Heart right ventricle (tissue), 16 donors: ENCODE measurements at places on chromosomes 4 and X.

DNA sequence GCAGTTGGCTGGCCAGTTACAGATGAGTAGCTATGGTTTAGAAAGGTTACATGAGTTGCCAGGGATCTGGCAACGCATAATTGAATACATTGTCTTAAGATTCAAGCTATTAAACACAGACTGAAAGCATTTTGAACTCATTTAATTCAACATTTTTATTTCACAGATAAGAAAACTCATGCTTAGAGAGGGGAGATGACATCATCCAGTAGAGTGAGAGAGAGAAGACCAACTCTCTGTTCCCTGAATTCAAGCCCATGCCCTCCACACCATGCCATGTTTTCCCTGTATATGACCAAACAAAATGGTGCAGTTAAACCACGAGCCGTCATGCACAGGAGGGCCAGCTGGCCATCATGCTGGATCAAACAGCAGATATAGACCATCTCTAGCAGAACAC, 22.6 kb downstream of the SNCA start:
- DNase-seq, result no peak

DNA sequence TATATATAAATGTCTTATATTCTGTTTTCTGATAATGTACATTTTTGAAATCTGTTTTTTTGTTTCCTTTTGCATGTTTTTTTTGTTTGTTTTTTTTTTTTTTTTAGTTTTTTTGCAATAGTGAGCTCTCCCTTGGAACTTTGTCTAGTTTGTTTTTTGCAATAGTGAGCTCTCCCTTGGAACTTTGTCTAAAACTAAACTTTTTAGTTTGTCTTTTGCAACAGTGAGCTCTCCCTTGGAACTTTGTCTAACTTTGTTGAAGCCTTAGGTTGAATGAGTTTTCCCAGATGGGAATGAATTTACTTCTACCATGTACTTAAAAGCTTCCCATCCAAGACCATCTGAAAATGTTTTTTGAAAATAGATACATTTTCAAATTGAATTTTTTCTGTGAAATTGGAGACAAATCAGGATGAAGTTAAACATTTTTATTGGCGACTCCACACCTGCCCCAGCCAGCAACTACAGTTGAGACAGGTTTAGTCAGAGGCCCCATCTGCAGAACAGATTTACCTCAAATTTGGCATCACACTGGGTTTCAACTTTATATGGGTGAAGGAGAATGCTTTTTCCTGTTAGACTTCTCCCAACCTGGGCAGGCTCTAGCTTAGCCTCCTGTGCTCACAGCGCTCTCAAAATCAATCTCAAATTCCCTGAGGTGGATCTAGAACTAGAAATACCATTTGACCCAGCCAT, 16.0 kb downstream of the SLC9B2 start:
- no peak for DNase-seq

GRCh38 chr4:164012396-164013027, 518.0 kb downstream of the TMA16 start:
- DNase-seq, result no peak

DNA sequence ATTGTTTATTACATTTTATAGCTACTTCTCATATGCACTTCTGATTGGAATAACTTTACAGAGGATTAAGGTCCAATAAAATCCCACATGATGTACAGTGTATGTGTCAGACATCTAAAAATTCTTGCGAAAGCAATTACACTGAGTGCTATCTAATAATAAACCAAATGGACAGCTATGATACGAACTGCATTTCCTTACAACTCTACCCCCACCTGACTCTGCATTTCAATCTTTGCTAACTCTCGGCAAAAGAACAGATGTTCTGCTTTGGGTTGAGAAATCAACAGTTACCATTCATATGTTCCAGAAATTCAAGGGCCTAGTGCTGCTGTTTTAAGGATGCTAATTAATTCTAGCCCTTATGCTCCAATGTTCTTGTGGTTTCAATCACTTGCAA, 287.9 kb upstream of the NOCT start:
- no peak for DNase-seq

- DNase-seq, result peak; percentile 5
Observed at GRCh38 chr4:1569461-1570151, 114.5 kb downstream of the FAM53A start.

- no peak for DNase-seq
Observed at GRCh38 chr4:70759627-70760026, 37.9 kb downstream of the RUFY3 start.

- DNase-seq, result no peak
Observed at GRCh38 chr4:76582074-76582816, 147.2 kb downstream of the SHROOM3 start.

DNA sequence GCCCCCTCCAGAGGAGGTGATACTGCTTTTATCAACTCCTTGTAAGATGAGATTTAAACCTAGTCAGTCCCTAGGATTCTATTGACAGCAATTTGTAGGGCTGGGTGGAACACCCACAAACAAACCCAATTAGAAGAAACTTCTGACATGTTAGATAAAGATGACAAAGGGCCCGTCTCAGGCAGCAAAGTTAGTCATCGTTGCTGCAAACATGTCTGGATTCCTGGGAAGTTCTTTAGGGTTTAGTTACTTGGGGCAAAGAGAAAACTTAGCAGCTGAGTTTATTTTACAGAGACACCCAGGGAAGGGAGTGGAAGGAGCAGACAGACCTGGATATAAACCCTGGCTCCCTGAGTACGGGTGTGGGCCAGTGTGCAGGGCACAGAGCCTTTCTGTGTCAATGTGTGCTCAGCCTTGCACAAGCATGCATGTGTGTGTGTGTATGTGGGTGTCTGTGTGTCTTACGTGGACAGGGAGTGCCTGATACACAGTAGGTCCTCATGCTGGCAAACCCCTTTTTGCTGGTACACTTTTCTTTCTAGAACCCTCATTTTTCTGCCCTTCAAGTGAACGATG, 130.0 kb upstream of the STX18 start:
- no peak for DNase-seq

GRCh38 chr4:7075962-7076695, 8.3 kb upstream of the GRPEL1 start:
- DNase-seq, result no peak

- DNase-seq, result no peak
Observed at GRCh38 chrX:154002215-154002719, 17.4 kb downstream of the IRAK1 start.
